ENCODE measurements at places on chromosomes 1 and 21.

- DNase-seq: no peak
Observed at GRCh38 chr1:201630582-201630981, 91.7 kb downstream of the NAV1 start.

- DNase-seq: no peak
Observed at GRCh38 chr1:92957030-92957734, 4.1 kb downstream of the DIPK1A start.

DNA sequence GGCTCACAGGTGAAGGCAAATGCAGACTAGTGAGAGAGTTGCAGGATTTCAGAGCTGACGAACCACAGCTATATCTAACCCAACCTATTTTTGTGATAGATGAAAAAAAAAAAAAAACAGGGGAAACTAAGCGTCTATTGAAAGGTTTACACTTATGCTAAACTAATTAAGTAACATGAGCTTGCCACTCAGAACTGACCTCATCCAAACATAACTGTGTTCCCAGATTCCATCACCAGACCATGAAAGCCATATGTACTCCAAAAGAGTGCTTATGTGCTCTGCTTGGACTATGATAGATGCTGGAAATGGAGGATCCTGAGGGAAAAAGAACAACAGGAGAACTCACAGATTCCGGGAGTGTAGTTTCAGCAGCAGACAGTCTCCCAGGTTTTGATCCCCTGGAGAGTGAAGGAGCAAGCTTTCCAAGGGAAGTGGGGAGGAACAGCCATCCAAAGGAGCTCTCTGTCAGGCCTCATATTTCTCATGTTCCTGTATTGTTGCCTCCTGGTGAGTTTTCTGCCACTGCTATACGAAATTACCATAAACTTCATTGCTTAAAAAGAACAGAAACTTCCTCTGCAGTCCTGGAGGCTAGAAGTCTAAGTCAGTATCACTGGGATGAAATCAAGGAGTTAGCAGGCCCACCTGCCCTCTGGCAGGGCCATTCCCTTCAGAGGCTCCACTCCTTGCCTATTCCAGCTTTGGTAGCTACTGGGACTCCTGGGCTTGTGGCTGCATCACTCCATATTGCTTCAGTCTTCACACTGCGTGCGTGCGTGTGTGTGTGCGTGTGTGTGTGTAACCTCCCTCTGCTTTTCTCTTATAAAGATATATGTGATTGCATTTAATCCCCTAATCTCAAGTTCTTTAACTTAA lies 38.1 kb downstream of the NIBAN1 start:
- DNase-seq: no peak

- no peak for DNase-seq
Observed at GRCh38 chr1:176854758-176855745, 309.5 kb downstream of the ASTN1 start.

DNA sequence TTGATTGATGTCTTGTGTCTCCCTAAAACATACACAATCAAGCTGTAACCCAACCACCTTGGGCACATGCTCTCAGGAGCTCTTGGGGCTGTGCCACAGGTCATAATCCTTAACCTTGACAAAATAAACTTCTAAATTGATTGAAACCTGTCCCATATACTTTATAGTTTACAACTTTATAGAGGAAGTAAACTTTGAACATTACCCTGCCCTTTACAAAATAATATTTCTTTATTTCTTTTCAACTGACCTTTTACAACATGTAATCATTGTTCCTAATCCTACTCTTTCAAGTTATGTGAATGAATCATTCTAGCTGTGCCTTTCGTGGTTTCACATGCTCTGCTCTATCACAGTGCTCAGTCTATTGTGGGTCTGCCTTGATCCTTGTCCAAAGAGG lies 118.3 kb upstream of the ATP1A1 start:
- no peak for DNase-seq

- DNase-seq: peak; percentile 74
Observed at GRCh38 chr21:45973475-45974072, 8.0 kb upstream of the COL6A1 start.
